Activated T-cell treated with anti-CD3 and anti-CD28 coated beads, Interleukin-2, amount 50 U/mL, for 4 hours (primary cell): ENCODE measurements at places on chromosomes 7 and 10. TPM values are rescaled to one million over a fixed set of nuclear protein-coding genes. Genes with fewer than 3 reads are reported as not detected.

- no peak for DNase-seq
Observed at GRCh38 chr10:92822964-92823363, 25.4 kb upstream of the EXOC6 start.

DNA sequence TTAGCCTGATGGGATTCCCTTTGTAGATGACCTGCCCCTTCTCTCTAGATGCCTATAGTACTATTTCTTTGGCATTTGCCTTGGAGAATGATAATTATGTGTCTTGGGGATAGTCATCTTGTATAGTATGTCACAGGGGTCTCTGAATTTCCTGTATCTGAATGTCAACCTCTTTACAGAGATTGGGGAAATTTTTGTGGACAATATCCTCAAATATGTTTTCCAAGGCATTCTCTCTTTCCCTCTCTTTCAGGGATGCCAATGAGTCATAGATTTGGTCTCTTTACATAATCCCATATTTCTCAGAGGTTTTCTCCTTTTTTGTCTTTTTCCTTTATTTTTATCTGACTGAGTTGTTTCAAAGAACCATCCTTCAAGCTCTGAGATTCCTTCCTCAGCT lies 99.4 kb downstream of the CTNNA3 start:
- DNase-seq, result no peak

DNA sequence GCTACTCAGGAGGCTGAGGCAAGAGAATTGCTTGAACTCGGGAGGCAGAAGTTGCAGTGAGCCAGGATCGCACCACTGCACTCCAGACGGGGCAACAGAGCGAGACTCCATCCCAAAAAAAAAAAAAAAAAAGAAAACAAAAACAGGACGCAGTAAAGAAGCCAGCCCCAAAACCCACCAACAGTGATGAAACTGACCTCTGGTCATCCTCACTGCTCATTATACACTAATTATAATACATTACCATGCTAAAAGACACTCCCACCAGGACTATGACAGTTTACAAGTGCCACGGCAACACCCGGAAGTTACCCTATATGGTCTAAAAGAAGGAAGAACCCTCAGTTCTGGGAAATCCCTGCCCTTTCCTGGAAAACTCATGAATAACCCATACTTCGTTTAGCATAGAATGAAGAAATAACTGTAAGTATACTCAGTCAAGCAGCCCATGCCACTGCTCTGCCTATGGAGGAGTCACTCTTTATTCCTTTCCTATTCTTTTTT lies 40.0 kb upstream of the EIF4H start:
- DNase-seq, result no peak

Gene LRRD1
- total RNA-seq, result not detected

- DNase-seq, result no peak
Observed at GRCh38 chr7:152462995-152463708, 27.3 kb upstream of the KMT2C start.

GRCh38 chr7:124101173-124101768 lies 68.4 kb upstream of the TMEM229A start:
- no peak for DNase-seq

DNA sequence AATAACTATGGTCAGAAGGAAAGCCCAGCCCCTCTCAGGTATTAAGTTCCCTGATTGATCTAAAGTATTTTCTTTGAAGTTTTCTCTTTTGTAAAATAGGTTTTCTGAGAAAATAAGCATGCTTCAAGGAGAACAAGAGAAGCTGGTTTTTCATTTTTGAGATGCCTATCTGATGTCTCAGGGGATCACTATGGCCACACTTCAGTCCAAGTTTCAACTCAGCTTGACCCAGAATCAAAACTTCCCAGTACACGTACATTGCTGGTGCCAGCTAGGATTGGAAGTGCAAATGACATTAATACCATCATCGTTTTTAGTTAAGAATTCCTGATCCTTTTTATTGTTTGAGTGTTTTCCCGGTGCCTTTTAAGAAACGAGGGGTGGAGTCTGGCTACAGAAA lies 7.2 kb downstream of the ITIH5 start:
- DNase-seq, result no peak

Gene CALHM3
- not detected for total RNA-seq

Gene NPFFR1
- total RNA-seq, result not detected

Gene JAKMIP3
- 0.08 TPM for total RNA-seq

Gene TRIM73
- total RNA-seq, result 4.7 TPM

- DNase-seq, result no peak
Observed at GRCh38 chr10:74839708-74840107, 13.3 kb downstream of the KAT6B start.

DNA sequence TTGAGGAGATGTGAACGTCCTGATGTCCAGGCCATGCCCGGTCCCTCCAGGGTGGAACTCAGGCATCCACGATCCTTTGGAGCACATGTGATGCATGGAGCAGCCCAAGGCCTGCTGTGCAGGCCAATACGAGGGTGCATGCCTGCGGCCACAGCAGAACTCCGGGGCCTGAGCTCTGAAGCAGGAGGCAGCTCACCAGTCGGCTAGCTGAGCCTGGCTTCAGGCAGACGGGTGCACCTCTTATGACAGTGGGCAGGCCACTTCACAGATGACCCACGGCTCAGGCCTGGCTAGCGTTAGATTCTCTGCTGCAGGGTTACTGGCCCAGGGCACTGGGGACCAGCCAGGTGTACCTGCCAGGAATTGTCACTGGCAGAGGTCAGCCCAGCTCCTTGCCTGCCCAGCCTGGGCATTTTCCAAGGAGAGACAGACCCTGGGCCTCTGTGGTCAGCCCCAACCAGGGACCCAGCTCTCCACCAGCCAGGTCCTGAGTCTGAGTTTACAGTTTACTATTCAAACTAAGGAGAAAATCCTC lies 29.6 kb upstream of the INPP5A start:
- no peak for DNase-seq

DNA sequence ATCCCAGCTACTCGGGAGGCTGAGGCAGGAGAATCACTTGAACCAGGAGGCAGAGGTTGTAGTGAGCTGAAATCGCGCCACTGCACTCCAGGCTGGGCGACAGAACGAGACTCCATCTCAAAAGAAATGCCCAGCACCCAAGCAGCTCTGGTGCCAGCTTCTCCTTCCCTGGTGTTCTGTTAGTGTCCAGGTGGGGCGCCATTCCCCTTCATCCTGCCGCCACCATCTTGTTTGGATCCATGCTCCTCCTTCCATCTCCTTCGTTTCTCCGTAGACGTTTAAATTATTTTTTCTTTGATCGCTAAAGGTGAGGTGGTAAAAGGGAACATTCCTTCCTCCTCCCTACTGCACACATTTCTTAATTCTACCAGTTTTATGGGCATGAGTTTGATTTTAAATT lies 30.3 kb downstream of the PROSER2 start:
- no peak for DNase-seq

- no peak for DNase-seq
Observed at GRCh38 chr7:132160611-132161532, 415.4 kb downstream of the PLXNA4 start.

GRCh38 chr10:4708123-4708759 lies 117.8 kb upstream of the AKR1E2 start:
- no peak for DNase-seq

Gene PNLIPRP1
- 0.90 TPM for total RNA-seq

- DNase-seq, result no peak
Observed at GRCh38 chr7:124915242-124915641, 14.4 kb downstream of the POT1 start.
